Activated T-cell treated with anti-CD3 and anti-CD28 coated beads, Interleukin-2, amount 50 U/mL, for 48 hours (primary cell): ENCODE measurements at places on chromosomes 3 and 15.

- DNase-seq, result no peak
These were observed 2.2 kb upstream of the TRAK1 start for GRCh38 chr3:42088803-42089530.

- DNase-seq, result no peak
These were observed 775 bp upstream of the MAPK6 start for GRCh38 chr15:52018244-52018643.

- DNase-seq, result no peak
These were observed 28.0 kb downstream of the SENP7 start for GRCh38 chr3:101484805-101485620.

DNA sequence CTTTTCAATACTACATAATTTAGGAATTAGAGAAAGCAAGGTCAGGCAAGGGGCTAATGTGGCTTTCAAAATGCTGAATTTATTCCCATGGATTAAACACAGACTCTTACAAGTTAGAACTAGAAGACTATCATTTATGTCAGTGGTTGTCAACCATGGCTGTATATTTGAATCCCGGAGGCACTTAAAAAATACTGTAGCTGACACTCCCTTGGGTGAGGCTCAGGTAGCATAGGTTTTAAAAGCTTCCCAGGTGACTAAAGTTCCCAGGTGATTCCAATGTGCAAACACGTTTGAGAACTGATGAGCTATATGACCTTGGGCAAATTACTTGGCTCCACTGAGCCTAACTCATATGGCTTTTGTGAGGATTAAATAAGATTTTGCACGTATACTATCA, 29.6 kb downstream of the AAGAB start:
- no peak for DNase-seq

DNA sequence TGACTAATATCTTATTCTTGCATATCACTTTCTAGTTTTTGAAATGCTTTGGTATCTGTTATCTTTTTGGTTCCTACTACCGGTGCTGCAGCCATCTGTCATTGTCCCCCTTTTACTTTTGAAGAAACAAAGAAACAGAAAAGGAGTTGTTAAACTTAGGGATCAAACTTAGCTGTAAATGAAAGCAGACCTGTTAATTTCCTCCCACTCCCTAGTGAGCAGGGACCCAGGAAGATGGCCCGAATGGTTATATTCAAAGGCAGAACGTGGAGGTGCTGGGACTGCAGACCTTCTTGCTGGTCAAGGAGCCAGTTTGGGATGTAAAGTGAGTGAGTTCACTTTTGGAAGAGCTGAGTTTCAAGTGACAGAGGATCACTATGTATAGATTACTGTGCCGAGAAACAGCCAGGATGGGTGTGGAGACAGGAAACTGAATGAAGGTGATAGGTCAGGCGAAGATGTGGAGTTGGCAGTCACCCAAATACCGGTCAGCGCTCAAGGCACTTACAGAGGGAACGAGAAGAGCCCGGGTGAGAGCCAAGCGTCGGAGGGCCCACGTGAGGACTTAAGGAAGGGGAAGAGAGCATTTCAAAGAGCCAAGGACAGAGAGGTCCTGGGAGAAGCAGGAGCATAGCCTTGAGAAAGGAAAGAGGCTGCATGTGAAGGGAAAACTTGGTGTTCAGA, 20.1 kb downstream of the KBTBD8 start:
- DNase-seq, result no peak

GRCh38 chr3:44058022-44058867, 183.4 kb upstream of the TOPAZ1 start:
- peak; percentile 46 for DNase-seq

DNA sequence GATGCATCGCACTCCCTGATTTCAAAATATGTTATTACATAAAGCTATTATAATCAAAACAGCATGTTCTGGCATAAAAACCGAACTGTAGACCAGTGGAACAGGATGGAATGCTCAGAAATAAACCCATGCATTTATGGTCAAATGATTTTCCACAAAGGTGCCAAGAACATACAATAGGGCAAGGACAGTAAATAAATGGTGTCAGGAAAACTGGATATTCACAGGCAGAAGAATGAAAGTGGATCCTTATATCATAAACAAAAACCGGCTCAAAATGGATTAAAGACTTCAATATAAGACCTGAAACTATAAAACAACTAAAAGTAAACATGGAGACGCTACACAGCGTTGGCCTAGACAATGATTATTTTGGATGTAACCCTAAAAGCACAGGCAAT, 22.6 kb downstream of the USP50 start:
- no peak for DNase-seq

DNA sequence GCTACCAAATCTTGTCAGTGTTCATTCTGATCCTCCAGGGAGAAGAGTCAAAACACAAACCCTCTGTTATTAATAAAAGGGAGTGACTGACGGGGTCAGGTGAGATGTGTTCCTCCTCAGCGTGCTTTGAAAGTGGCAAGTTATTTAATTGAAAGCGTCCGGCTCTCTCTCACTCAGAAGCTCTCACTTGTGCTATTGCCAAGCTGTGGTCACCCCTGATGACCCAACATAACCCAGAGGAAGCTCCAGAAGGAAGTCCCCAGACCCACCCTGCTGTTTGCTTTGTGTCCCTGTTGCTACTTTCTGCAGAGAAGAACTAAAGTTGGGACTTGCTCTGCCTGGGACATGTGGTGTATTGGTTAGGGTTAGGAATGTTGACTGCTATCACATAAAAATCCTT, 235.6 kb downstream of the EDEM1 start:
- no peak for DNase-seq

DNA sequence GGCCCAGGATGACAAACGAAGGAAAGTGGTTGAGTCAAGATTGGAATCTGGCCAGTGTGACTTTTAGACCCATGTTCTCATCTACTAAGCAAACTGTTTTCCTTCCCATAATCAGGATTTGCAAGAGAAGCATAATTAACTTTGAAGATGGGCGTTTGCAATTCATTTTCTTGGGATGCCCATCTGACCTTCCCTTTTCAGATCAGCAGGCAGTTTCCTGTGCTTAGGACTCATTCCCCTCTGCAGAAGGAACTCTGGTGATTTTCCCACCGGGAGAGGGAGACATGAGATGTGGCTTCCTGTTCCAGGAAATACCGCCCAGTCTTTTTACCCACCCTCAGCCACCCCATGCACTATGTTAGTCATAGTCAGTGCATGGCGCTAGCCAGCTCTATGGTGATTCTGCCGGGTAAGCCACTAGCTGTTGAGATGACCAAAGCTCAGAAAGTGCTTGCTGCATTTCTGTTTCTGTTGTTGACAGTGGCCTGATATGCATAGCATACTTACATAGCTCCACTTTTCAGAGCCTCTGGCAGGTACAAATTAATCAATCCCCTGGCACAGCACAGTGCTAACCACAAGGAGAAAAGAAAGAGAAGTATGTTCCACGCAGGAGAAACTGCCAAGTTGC, 129.4 kb downstream of the VGLL4 start:
- DNase-seq, result no peak

DNA sequence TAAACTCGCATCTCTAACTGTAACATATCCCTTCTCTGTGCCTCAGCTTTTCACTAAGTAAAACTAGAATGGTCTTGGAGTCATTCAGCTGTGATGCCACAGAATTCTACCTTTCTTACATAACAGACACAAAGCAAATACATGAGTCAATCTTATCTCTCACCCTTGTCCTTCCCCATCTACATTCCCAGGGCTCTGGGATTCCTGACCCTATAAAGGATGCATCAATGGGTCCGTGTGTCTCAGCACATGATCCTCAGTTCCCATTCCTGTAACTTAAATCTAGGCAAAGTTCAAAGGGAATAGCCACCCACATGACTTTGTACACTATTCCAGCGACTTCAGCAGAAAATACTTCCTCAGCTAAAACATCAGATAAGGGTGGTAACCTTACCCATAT, 11.8 kb upstream of the ARL8B start:
- DNase-seq, result no peak

DNA sequence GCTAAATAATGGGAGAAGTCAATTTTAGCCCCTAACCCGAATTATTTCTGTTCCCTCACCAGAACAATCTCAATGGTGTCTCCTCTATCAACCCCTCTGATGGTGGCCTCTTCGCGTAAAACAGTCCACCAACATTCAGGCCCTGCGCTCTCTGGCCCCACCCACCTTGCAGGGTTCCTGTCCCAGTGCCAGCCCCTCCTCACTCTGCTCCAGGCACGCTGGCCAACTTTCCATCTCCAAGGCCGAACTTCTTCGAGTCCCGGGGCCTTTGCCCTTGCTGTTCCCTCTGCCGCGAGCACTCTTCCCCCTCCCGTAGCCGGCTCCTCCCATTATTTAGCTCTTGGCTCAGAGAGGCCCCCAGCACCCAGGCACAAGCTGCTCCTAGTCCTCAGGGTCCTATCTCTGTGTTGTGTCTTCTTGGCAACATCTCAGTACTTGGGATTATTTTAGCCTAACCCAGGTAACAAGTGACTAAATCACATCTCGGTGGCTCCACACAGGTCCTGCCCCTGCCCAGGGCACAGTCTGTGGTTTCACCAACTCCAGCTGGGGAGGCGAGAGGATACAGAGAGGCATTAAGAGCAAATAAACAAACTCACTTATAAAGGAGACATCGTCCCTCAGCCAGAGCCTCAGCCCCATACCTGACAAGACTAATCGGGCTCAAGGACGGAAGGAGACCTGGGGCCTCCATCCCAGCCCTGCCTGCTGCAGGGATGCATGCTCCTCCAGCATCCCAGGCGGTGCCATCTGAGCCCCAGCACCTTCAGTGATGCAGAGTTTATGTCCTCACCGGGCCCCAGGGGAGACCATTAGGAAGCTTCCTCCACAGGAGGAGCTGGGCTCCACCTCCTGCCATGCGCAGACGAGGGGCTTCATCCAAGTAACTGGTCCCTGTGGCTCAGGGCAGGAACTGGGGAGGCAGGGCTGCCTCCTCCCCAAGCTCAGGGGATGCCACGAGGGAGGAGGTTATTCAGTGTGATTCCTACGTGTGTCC, 19.7 kb upstream of the IQSEC1 start:
- DNase-seq, result no peak

DNA sequence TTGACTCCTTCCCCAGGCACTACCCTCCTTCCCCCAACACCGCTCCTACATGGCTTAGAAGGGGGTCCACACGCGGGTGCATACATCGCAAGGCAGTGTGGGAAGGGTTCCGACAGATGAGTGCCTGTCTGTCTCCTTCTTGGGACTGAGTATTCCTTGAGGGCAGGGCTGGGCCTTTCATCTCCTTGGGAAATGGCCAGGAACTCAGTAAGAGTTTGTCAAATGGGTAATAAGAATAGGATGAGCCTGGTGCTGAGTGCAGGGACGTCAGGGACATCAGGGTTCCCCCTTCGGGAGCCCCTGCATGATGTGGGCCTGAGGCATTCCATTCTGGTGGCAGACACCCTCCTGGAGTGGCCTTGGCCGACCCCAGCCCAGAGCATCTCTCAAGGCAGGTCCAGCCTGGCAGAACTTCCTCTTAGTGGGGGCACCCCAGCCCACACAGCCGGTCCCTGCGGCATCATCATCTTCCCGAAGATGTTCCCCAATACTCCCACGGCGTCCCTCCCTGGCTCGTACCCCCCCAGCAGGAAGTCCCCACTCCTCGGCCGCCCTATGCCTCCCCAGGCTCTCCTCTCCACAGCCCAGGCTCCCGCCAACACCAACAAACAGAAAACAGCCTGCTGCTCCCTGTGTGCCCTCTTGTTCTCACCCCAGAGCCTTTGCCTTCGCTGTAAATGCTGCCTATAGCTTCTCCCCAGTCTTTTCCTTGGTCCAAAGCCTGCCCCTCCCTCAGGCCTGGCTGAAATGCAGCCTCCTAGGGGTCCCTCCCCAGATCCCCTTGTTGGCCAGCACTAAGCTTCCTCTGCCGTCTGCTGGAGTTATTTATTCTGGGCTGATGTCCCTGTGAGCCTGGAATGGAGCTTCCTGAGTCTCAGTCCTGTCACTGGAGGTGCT, 67.5 kb upstream of the LCTL start:
- DNase-seq, result no peak

DNA sequence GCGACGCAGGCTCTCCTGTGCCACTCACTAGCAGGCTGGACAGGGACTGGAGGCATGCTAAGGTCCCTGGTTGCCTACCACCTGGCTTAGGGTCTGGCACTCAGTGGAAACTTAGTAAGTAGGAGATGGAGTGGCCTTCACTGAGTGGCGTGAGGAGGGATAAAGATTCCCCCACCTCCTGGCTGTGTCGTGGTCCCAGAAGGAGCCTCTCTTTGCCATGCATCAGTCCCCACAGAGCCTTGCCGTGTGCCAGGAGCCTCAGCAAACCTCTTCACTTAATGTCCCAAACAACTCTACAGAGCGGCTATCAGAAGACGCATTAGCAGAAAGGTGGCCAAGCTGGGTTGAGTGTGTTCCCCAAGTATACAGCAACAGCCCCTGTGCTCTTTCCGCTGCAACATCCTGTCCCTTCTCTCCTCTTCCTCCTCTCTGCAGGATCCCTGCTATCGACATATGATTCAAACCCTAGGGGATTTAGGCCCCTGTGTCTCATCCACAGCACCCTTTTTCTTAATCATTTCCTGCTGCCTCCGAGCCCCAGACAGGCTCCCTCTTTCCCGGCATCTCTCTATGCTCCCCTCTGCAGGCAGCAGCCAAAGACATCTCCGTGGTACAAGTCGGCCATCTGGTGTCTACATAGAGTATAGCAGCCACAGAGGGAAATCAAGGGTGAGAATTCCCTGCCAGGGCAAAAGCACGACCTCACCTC, 66.7 kb downstream of the SLC6A1 start:
- DNase-seq, result peak; percentile 64

DNA sequence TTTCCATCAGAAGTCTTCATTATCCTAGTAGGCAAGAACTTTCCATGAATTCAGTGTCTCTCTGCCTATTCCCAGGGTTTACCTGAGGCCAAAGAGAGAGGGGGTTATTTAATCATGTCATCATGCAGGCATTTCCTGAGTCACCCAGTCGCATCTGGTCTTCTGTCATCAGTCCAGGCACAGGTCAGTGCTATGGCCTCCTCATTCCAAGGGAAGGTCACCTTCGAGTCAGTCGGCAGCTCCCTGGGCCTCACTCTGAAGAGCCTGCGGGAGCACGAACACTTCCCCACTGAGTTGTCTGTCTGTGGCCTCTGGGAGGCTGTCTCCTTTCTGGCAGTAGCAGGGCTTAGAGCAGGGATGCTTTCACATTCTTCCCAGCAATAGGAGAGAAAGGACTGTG, 26.2 kb upstream of the LRTM1 start:
- no peak for DNase-seq

- no peak for DNase-seq
These were observed 296.9 kb upstream of the GADL1 start for GRCh38 chr3:31191354-31191753.

GRCh38 chr3:172062761-172063160, 23.4 kb downstream of the FNDC3B start:
- DNase-seq, result no peak

- DNase-seq, result no peak
These were observed 187.1 kb downstream of the FMN1 start for GRCh38 chr15:33007303-33007855.

- DNase-seq, result no peak
These were observed 2.7 kb downstream of the CYP1A1 start for GRCh38 chr15:74722591-74722990.
